Endothelial cell (in vitro differentiated cells): ENCODE measurements at places on chromosomes 3 and 15. TPM values are rescaled to one million over a fixed set of nuclear protein-coding genes. Genes with fewer than 3 reads are reported as not detected.

The GABRR3 gene
- total RNA-seq, result not detected

DNA sequence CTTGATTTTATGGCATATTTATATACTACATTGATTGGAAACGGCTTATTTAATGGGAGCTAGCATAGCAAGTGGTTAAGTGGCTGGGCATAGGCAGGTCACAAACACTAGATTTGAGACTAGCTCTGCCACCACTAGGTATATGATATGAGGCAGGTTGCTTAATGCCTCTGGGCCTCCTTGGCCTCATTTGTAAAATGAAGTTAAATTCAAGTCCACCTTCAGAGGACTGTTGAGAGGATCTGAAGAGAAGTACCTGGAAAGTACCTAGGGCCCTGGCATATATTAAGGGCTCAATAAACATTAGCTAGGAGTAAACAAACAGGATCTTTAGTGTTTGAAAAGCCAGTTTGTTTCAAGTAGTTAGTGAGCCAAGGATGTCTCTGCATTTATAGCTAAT is 166.4 kb upstream of the FEZF2 start:
- H3K36me3 ChIP-seq, result no peaks in the 10 kb centered on the region
- H3K27me3 ChIP-seq, result no peaks in the 10 kb centered on the region
- DNase-seq, result no peak
- H3K27ac ChIP-seq, result no peak overlapping the region
- H3K4me1 ChIP-seq, result peaks cover 5% of the 10 kb centered on the region

The ZBTB47 gene
- total RNA-seq, result 20.5 TPM

DNA sequence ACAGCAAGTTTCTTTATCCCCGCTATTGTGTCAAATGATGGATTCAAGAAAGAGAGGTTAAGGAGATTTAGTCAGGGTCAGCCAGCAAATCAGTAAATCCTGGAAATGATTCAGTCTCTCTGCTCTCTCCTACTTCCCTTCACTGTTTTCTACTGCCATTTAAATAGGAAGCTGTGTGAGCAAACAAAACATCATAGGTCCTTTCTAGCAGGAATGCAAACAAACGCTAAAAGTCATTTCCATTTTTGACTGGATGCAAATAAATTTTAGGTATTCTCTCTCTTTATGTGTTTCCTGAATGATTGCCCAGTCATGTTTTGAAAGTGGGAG is 299.4 kb upstream of the RORA start:
- H3K4me3 ChIP-seq, result no peak overlapping the region
- H3K4me1 ChIP-seq, result peaks cover 51% of the 10 kb centered on the region
- no peaks in the 10 kb centered on the region for H3K27me3 ChIP-seq
- DNase-seq, result no peak

DNA sequence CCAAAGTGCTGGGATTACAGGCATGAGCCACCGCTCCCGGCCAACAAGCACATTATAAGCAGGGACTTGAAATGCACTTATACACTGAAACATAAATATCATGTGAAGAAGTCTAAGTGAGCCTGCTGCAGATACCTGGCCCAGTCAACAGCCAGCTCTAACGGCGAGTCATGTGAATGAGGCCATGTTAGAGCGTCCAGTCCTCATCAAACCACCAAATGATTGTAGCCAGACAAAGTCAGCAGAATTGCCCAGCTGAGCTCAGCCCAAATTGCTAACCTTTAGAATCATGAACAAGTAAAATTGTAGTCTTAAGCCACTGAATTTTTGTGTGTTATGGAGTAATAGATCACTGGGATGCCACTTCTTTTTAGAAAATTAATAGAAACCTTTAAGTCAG is 37.8 kb upstream of the UACA start:
- H3K4me1 ChIP-seq, result peaks cover 3% of the 10 kb centered on the region
- H3K4me3 ChIP-seq, result no peak overlapping the region
- no peak for DNase-seq
- H3K27ac ChIP-seq, result no peak overlapping the region
- peaks cover 1% of the 10 kb centered on the region for H3K27me3 ChIP-seq

- no peak for DNase-seq
- peaks cover 11% of the 10 kb centered on the region for H3K4me1 ChIP-seq
- H3K27me3 ChIP-seq, result no peaks in the 10 kb centered on the region
- H3K4me3 ChIP-seq, result no peak overlapping the region
Observed at GRCh38 chr3:42110631-42111030, 19.5 kb downstream of the TRAK1 start.

GRCh38 chr15:67148196-67148701 is 82.8 kb downstream of the SMAD3 start:
- no peak for DNase-seq
- peaks cover 45% of the 10 kb centered on the region for H3K4me1 ChIP-seq
- no peak overlapping the region for H3K27ac ChIP-seq
- peaks cover 2% of the 10 kb centered on the region for H3K27me3 ChIP-seq

- H3K27me3 ChIP-seq, result no peaks in the 10 kb centered on the region
- DNase-seq, result no peak
- no peak overlapping the region for H3K4me3 ChIP-seq
- H3K4me1 ChIP-seq, result peaks cover 3% of the 10 kb centered on the region
Observed at GRCh38 chr15:36356978-36357601, 222.3 kb upstream of the CDIN1 start.

DNA sequence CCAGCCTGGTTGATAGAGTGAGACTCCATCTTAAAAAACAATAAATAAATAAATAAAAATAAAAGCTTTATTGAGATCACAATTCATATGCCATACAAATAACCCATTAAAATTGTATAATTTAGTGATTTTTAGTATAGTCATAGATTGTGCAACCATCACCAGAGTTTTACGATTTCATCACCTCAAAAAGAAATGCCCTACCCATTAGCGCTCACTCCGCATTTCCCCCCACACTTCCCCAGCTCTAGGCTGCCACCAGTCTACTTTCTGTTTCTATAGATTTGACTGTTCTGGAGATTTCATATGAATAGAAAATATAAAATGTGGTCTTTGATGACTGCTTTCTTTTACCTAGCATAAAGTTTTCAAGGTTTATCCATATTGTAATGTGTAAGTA is 57.0 kb downstream of the ARHGEF26 start:
- no peak overlapping the region for H3K4me3 ChIP-seq
- H3K27me3 ChIP-seq, result no peaks in the 10 kb centered on the region
- no peaks in the 10 kb centered on the region for H3K36me3 ChIP-seq
- H3K4me1 ChIP-seq, result peaks cover 2% of the 10 kb centered on the region
- DNase-seq, result no peak

The BFSP2 gene
- not detected for total RNA-seq
